ENCODE measurements at places on chromosomes 2 and 18.

DNA sequence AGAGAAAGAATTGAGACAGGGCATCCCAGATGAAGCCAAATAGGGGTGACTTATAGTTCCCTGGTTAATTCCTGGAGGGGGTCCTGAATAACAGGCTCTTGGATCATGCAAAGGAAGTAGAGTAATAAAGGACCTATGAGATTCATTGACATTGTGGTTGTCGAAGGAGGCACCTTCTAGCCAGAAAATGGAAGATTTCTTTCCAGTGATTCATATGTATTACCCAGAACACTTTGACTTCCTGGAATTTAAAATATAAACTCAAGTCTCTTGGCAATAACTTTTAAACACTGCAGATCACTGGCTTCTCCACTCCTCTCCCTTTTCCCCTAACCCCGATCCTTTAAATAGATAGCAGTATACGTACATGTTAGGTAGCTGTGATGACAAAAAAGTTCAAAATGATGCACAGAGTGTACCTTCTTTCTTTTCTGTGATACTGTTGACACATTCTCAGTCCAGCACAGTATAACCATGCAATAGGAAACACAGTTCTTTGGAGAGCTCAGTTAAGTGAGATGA is 211.8 kb downstream of the LTBP1 start:
- DNase-seq = peak; percentile 84

DNA sequence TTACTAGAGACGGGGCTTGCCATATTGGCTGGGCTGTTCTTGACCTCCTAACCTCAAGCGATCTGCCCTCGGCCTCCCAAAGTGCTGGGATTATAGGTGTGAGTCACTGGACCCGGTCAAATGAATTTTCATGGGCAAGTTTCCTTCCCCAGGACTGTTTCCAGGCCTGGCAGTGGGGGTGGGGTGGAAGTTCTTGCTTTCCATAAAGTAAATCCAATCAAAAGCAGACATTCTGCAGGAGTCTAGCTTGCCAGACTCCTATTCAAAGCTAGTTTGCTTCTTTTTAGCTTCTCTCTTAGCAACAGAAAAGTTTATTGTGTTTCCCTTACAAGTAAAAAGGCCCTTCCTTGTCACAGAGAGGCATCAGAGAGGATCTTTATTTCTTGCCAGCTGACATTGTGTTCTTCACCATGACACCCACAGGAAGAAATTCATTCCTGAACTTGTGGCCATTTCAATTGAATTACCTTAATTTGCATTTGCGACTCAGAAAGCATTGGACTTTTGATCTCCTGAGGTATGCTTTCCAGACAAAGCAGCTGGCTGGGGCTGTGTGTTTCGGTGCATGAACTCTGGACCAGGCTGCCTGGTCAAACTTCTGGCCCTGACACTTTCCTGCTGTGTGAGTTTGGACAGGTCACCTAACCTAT is 37.9 kb downstream of the LYPD1 start:
- DNase-seq = peak; percentile 7

- DNase-seq = no peak
Observed at GRCh38 chr18:57073501-57074187, 73.2 kb upstream of the BOD1L2 start.

- DNase-seq = peak; percentile 3
Observed at GRCh38 chr2:239756790-239757760, 268.1 kb downstream of the NDUFA10 start.

DNA sequence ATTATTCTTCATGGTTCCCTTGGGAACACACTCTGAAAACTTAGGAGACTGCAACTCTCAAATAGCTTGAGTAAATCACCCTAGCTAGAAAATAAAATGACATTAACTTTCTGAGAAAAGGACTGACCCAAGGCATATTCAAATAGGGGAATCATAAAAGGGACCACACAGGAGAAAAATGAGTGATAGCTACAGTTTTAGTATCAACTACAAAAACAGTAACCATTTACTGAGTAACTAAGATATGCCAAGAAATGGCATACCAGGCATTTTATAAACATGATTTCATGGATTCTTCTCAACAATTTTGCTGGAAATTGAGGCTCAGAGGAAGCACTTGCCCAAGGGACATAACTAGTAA is 84.5 kb downstream of the AFF3 start:
- peak; percentile 77 for DNase-seq

DNA sequence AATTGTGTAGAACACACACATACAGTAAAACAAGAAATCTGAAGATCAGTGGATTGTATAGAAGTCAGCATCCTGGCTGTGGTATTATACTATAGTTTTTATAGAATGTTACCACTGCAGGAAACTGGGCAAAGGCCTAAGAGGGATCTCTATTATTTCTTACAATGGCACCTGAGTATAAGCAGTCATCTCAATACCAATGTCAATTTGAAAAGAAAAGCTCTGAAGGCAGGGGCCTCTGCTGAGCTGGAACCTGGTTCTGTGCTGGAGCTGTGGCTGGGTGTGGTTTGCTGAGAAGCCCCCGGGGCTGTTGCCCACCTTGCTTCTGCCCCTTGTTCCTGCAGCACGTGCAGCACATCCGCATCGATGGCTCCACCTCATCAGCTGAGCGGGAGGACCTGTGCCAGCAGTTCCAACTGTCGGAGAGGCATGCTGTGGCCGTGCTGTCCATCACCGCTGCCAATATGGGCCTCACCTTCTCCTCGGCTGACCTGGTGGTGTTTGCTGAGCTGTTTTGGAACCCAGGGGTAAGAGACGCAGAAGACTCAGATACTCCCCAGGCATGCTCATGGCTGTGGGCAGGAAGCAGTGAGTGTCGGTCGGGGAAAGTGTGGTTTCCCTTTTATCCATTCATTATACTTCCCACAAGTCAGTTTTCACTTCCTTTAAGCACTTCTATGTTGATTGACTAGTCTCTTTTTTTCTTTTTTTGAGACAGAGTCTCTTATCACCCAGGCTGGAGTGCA is 23.5 kb upstream of the RPL37A start:
- no peak for DNase-seq

DNA sequence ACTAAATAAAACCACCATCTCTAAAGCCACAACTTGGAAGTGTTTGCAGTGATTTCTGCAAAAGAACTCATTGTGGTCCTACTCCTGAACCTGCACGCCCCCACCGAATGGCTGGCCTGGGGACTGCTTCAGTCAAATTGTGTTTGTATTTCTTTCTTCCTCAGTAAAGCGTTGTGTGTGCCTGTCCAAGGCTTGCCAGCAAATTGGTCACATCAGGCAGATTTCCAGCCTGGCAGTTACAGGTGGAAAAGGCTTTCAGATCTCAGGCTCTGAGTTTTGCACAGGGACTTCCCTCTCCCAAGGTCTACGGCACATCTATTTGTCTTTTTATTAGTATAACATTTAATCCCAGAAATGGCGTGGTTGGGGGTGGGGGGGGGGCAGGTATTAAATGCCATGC is 54.0 kb upstream of the NOSTRIN start:
- DNase-seq = no peak
